ENCODE measurements at places on chromosomes 1 and 21. TPM values are rescaled to one million over a fixed set of nuclear protein-coding genes. Genes with fewer than 3 reads are reported as not detected.

Gene TNFRSF8
- 0.82 TPM for total RNA-seq

Gene THEM5
- not detected for total RNA-seq

Gene CD2
- 0.36 TPM for total RNA-seq

- DNase-seq, result no peak
These were observed 28.8 kb upstream of the RERE start for GRCh38 chr1:8846263-8846662.

DNA sequence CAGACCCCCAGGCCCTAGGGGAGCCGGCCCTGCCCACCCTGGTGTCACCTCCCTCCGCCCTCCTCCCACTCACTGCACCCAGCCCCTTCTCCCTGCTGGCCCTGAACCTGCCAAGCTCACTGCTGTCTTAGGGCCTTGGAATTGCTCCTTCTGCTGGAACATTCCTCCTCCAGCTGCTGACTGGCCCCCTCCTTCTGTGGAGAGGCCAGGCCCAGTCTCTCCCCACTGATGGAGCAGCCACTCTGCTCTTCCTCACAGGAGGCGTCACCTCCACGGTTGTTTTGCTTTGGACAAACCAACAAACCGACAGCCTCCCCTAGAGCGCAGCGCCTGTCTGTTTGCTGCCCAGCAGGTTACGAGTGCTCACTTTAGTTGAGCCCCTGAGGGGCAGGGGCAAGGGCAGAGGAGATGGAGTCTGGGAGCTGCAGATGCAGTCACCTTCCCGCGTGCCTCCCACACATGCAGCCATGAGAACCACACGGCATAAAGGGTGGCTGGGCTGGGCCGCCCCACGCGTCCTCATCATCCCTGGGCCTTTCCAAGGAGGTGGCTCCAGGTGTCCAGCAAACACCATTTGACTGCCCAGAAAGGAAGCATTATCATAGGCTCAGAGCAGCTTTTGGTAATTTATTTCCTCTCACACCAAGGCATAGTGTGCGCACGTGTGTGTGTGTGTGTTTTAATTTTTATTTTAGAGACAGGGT lies 9.4 kb downstream of the OXCT2 start:
- DNase-seq, result no peak

DNA sequence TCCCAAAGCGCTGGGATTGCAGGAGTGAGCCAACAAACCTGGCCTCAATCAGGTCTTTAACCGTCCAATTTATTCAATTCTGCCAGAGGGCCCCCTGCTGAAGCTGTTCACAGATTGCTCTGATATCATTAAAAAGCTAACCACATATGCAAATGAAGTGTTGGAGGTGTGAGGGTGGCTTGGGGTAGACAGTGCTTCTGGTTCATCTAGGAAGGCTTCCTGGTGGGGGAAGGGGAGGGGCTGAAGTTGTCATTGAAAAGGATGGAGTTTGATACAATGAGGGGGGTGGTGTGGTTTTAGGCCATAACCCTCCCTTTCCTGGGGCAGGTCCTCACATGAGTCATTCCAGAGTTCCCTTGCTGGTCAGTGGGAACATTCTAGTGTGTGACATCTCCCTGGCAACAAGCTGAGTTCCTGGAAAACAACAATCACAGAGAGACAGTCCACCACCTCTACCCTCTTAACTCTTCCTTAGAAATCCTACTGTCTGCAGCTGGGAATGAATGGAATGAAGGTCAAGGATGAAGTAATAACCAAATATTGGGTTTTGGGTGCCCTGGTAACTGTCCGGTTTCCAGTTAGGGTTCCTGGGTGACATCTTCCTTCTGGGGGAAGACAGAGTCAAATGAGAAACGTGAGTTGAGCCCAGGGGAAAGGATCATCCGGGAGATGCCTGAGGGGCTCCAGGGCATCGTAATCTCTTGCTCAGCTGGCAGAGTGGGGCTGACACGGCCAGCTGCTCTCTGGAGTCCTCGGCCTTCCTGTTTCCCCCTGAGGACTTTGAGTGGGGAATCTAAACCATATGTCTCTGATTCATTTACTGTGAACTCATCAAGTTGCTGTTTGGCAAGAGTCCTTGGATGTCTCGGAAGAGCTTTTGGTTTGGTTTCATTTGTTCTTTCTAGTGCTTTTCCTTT lies 32.2 kb downstream of the BATF3 start:
- no peak for DNase-seq

DNA sequence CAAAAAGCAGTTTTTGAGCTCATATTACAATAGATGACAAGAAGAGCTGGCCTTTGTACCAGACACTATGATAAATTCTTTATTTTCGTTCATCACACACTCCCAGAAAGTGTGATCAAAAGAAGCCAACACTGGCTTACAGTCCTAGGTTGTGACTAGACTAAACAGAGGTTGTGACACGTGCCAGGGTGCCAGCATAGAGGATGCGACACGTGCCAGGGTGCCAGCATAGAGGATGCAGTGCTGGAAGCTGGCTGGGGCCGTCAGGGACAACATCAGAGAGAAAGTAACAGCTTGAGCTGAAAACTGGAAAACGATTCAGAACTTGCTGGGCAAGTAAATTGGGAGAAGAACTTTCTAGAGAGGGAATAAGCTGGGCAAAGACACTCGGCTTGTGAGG lies 2.2 kb downstream of the MTARC1 start:
- DNase-seq, result no peak
